NK-92 treated with Interleukin-12 subunit alpha and Interleukin-12 subunit beta, amount 100 ng/mL, for 24 hours (cell line): ENCODE measurements at places on chromosomes 12 and 14.

- DNase-seq = no peak
Measured at GRCh38 chr12:75890660-75891059, 140.9 kb downstream of the PHLDA1 start.

DNA sequence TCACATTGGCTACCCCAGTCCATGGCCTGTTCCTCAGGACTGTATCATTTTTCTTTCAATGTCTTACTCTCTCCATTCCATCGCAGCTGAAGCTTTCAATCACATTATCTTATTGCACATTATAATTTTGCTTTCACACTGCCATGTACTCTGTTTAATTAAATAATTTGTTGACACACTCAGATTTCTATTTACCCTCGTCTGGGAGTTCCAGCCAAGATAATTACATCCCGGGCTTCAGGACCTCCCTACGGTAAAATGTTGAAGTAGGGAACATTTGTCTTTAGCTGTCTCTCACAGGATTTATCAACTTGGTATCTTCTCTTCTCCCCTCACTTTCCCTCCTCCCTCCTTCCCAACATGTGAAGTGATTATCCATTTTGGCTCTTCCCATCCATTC is 177.2 kb upstream of the RASSF8 start:
- no peak for DNase-seq

DNA sequence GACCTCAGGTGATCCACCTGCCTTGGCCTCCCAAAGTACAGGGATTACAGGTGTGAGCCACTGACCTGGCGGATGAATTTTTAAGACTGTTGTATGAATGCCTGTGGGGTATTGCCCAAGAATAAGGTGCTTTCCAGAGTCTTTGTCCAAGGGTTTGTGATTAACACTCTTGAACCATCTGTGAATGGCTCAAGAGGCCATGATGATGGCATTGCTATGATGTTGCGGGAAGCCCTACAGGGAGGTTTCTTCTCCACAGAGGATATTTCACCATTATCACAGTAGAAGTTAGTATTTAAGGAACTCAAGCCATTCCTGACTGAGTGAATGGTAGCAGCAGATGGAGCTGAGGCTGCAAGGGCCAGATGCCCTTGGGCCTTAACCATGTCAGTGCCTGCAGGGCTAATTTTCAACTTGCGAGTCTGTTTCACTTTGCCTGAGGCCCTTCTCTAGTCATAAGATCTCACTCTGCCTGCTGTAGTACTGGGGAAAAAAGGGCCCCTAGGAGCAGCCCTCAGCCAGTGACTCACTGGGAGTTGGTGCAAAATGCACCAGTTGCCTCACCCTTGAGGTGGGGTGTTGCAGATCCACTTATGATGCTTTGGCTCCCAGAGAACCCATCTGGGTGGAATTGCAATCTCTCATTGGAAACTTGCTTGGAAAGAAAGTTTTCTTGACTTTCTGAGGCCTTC is 108.6 kb upstream of the FLRT2 start:
- DNase-seq = no peak

- DNase-seq = no peak
Measured at GRCh38 chr14:104787736-104788135, 7.8 kb downstream of the AKT1 start.

- DNase-seq = no peak
Measured at GRCh38 chr14:93430315-93431035, at the start of gene UNC79. Gene UNC79, plus strand, starts transcription at chr14:93430939. Its CDS starts 91 bp downstream, at chr14:93431030.

- DNase-seq = no peak
Measured at GRCh38 chr12:117518594-117519270, 157.3 kb upstream of the NOS1 start.

DNA sequence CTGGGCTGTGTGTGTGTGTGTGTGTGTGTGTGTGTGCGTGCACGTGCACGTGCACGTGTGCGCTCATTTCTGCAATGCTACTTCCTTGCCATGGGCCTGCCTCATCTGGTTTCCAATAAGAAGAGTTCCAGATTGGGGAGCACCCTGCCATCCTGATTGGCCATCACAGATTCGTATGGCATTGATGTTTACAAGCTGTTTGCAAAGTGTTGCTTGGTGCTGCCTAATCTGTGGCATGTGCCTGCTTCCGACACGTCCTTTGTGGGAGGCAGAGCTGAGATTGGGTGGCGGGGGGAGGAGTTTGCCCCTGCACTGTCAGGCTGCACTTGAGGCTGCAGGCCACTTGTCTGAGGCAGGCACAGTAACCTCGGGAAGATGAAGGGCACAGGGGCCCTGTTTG is 39.2 kb downstream of the SAMD4A start:
- no peak for DNase-seq

- no peak for DNase-seq
Measured at GRCh38 chr12:1217191-1217949, 226.3 kb downstream of the ERC1 start.

GRCh38 chr12:41103614-41104013 is 84.5 kb upstream of the PDZRN4 start:
- no peak for DNase-seq

GRCh38 chr12:31371256-31371620 is 45.3 kb upstream of the SINHCAF start:
- no peak for DNase-seq

DNA sequence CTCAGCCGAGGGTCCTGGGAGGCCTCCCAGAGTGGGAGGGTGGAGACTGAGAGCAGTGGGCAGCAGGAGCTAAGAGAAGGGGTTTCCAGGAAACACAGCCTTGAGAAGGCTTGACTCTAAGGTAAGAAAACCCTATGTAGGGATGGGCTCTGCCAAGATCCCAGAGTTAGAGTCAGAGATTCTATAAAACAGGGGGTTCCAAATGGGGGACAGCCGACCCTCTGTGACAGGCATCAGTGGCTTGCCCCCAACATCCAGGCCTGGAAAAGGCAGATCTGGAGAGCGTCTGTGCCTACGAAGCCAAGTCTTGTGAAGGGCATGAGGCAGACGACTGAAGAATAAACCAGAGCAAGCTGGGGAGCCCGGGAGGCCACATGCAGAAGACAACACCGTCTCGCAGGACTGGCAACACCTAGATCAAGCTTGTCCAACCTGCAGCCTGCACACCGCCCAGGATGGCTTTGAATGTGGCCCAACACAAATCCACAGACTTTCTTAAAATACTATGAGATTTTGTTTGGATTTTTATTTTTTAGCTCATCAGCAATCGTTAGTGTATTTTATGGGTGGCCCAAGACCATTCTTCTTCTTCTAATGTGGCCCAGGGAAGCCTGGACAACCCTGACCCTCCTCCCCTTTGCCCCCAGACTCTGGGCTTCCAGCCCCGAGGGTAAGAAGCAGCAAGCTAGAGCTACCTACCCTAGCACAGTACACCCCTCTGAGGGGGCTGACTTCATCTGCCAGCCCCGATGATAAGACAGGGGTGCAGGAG is 42.1 kb downstream of the PRMT8 start:
- DNase-seq = no peak
